ENCODE measurements at places on chromosomes 16 and 17.

GRCh38 chr16:89119166-89119621 lies 25.5 kb downstream of the ACSF3 start:
- DNase-seq = no peak

DNA sequence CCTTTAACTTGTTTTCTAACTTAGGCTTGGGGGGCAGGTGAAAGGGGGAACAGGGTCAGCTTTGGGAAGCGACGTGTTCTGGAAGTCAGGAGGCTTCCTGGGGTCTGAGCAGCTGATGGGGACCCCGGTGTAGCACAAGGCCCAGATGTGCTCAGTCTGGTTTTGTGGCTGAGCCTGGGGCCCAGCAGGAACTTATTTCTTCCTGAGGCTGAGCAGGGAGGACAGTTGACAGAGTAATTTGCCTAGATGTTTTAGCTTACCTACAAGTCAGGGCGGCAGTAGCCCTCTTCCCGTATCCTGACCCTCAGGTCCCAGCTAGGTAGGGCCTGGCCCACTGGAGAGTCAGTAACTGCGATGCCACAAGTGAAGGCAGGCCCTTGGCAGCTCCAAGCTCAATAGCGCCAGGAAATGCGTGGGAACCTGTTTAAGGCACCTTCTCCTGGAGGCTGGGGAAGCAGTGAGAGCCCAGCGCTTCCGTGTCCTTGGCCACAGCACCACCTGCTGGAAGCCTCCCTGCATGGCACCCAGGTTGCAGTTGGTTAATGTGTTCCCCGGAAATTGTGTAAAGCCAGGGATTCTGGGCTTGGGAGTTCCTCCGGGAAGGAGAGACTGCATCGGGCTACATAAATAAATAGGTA lies 5.2 kb downstream of the CCR7 start:
- peak; percentile 98 for DNase-seq

DNA sequence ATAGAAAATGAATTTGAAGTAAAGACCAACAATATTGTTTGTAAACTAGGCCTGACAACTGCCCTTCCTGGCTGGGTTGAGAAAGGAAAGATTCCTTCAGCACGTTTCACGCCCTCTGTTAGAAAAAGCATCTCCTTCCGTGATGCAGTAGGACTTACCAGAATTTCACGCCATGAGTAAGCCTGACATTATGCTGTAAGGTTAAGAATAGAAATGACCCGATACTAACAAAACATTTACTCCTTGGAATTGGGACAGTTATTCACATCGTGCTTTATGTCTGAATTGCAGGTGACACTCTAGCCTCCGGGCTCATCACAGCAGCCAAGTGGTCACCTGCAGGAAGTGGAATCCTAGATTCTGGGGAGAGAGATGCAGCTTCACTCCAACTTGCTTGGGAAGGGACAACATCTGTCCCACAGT lies 17.5 kb downstream of the MARCHF10 start:
- DNase-seq = peak; percentile 51

DNA sequence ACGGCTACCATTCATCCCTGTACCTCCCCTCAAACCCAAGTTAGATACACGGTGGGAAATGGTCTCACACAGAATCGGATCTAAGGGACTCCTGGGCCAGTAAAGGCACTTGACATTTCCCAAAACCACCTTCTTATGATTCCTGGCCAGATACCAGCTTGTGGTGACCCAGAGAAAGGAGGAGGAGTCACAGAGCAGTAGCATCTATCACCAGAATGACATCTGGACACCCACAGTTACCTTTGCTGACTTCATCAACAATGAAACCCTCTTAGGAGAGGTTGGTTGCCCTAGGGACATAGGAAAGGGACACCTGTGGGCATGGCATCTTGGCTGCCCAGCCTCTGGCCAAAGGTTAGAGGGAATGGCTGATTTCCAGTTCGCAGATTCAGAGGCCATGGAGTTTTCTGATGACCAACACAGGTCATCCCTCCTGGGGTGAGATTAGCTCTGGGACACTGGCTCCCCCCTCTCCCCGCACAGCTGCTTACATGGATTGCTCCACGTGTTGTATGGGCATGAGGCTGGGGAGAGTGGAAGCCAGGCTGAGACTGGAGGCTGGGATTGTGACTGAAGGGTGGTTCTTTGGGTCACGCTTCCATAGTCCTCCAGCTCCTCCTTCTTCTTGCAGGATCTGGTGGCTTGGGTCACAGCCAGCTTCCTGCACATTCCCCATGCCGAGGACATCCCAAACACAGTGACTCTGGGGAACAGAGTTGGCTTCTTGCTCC lies 1.4 kb upstream of the AOC3 start:
- DNase-seq = no peak

All from HTR-8/SVneo (cell line).